ENCODE measurements at places on chromosomes 16 and 17. TPM values are rescaled to one million over a fixed set of nuclear protein-coding genes. Genes with fewer than 3 reads are reported as not detected.

KRTAP1-5 gene
- not detected for total RNA-seq

FGF11 gene
- 13.8 TPM for total RNA-seq

MPV17L gene
- total RNA-seq, result 5.3 TPM

EIF1 gene
- 1,209 TPM for total RNA-seq

GRCh38 chr16:27199736-27200135 lies 3.6 kb upstream of the KDM8 start:
- no peak for DNase-seq

DNA sequence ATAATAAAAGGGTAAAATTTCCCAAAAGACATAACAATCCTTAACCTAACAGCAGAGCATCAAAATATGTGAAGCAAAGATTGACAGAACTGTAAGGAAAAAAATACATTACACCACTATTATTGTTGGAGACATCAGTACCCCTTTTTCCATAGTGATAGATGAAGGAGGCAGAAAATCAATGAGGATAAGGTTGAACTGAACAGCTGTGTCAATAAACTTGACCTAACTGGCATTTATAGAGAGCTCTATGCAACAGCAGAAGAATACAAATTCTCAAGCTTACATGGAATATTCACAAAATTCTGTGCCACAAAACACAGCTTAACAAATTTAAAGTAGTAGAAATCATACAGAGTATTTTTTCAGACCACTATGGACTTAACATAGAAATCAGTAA lies 195.0 kb upstream of the ELAC2 start:
- no peak for DNase-seq

GRCh38 chr16:50401355-50401754 lies 32.6 kb upstream of the BRD7 start:
- no peak for DNase-seq

- no peak for DNase-seq
Measured at GRCh38 chr17:79615926-79616325, 5.1 kb upstream of the RBFOX3 start.

DNA sequence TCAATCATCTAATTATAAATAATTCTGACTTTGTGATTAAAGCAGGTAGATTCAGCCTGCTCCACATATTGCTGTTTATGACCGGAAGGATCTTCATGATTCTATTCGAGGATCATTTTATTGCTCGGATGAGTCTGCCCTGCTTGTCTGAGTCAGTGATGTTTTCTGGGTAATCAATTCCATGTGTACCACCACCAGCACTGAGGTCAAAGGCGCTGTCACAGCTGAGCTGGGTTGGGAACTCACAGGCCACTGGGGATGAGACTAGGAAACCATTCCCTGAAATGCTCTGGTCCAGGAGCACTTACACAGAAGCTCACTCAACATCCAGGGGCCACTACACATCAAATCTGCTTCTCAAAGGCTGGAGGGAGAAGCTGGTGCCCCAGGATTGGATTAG lies 30.4 kb upstream of the ERN1 start:
- DNase-seq, result no peak

DNA sequence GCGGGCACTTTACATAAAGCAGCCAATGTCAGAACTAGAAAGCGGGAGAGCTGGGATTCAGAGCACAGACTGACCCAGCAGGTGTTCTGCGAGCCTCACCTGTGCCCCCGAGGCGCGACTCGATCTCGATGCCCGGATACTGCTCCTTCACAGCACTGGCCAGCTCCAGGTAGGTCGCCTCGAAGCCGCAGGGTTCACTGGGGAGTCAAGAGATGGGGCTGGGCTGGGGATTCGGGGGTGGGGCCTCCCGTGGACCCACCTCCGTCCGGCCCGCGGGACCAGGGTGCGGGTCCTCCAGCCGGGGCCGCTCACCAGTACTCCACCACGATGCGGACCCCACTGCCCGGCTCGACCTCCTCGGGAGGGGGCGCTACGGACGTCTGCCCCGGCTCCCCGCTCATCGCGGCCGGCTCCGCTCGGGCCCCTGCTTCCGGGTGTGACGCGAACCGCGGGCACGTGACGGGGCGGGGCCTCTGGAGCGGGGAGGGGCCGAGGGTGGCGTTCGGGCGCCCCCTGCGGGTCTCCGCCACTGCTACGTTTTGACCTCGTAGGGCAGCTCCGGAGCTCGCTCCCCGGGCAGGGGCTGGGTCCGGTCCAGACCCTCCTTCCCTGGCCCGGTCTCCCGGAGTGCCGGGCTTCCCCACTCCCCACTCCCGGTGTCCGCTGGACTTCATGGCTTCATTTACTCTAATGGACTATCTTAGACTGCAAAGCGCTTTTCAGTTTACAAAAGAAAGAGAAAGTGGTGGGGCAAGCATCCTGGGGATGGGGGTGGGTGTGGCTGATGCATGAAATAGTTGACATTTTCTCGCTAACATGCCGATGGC lies at the start of gene MIEN1:
MIEN1 (minus strand) TSS at position 438 of the 827 bp plus-strand sequence; CDS start at position 401, 37 bp downstream.
- peak; percentile 97 for DNase-seq

DNA sequence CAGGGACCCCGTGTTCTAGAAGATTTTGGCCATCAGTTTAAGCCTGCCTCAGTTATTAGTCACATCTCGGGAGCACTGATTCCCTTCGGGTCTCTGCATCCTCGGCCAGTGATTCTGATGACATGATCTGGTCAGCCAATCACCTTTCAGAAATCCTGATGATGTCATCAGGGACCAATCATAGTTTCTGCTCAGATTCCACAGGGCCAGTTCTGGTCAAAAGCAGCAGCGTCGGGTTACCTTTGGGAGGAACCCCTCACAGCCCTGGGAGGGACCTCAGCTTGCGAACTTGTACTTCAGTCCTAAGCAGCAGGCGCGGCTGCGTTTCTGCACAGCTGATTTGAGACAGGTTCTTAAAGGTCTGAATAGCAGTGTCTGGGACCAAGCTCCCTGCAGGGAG lies 13.9 kb downstream of the KDM8 start:
- DNase-seq, result no peak
